Ascending aorta (tissue), 2 donors: ENCODE measurements at places on chromosomes 16 and 17. TPM values are rescaled to one million over a fixed set of nuclear protein-coding genes. Genes with fewer than 3 reads are reported as not detected.

Gene CD7
- total RNA-seq: 6.7 TPM

DNA sequence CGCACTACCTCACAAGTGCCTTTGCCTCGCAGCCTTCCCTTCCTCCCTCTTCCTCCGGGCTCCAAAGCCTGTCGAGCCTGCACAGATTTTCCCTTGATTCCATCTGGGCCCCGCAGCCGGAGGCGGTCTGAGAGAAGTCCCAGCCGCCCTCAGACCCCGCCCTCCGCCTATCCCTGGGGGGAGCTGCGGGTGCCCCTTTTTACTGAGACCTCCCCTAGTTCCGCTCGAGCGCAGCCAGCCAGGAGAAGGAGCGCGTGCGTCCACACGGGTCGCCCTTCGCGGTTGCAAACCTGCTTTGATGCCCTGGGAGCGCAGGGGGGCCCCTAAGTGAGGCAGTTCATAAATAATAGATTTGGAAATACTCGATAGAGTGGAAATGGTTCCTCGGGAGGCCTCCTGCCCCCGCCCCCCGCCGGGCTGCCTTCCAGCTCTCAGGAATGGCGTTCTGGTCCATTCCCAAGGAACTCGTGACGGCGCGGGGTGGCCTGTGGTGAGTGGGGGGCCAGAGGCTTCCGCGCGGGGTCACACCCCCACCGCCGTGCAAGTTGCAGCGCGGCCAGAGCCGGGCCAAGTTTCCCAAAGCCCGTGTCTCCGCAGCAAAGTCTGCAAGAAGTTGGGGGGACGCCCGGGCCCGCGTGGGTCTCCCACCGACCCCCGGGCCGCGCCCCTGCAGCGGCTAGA is 610 bp downstream of the C16orf74 start:
- no peak for DNase-seq
- H3K4me1 ChIP-seq: peaks cover 8% of the 10 kb centered on the region
- H3K4me3 ChIP-seq: peak overlapping the region; percentile 76
- peaks cover 7% of the 10 kb centered on the region for H3K27me3 ChIP-seq
- H3K27ac ChIP-seq: no peak overlapping the region

Gene LRRC75A
- total RNA-seq: 1.2 TPM

Gene PPP1R9B
- total RNA-seq: 63.5 TPM

GRCh38 chr17:13024016-13024415 is 6.2 kb upstream of the ELAC2 start:
- no peak overlapping the region for H3K4me3 ChIP-seq
- H3K36me3 ChIP-seq: no peaks in the 10 kb centered on the region
- no peak for DNase-seq
- no peak overlapping the region for H3K27ac ChIP-seq

- DNase-seq: no peak
- peaks cover 91% of the 10 kb centered on the region for H3K36me3 ChIP-seq
- H3K27ac ChIP-seq: no peak overlapping the region
- H3K4me3 ChIP-seq: no peak overlapping the region
- H3K27me3 ChIP-seq: no peaks in the 10 kb centered on the region
- H3K4me1 ChIP-seq: no peaks in the 10 kb centered on the region
Measured at GRCh38 chr17:17217995-17218394, 11.9 kb upstream of the PLD6 start.

Gene ZNF287
- 2.9 TPM for total RNA-seq

Gene DNASE1
- 51.2 TPM for total RNA-seq

DNA sequence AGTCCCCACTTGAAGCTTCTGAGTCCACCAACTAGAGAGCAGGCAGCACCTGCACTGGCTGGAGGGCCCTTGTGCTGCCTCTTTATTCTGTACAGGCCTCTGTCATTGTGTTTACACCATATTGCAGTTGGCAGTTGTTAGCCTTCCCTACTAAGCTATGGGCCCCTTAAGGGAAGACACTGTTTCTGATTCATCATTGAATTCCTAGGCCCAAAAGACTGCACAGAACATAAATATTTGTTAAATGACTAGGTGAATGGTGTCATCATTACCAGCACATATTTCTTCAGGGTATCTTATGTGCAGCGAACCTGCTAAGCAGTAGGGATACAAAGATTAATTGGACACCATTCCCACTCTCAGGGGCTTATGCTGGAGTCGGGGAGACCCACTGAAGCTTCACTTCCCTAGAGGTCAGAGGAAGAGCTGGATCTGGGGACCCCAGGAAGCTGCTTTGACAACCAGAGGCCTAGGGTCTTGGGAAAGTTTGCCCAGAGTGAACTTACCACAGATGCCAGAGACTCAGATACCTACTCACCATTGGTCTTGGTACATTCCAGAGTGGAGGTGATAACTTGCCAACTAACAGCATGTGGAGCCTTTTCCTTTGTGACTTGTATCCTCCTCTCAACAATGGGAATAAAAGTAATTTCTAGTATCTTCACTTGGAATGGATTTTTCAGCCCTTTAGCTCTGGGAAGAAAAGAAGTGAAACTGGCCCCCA is 28.7 kb upstream of the DDX52 start:
- H3K4me1 ChIP-seq: no peaks in the 10 kb centered on the region
- H3K36me3 ChIP-seq: no peaks in the 10 kb centered on the region

Gene COX10
- 6.4 TPM for total RNA-seq

Gene IL34
- 116 TPM for total RNA-seq

Gene CTF1
- total RNA-seq: 0.21 TPM

Gene ABHD15
- total RNA-seq: 11.0 TPM

Gene TPSG1
- total RNA-seq: not detected

GRCh38 chr16:54633943-54634362 is 296.7 kb upstream of the IRX5 start:
- no peaks in the 10 kb centered on the region for H3K36me3 ChIP-seq
- peaks cover 8% of the 10 kb centered on the region for H3K4me1 ChIP-seq
- H3K27me3 ChIP-seq: no peaks in the 10 kb centered on the region
- H3K4me3 ChIP-seq: no peak overlapping the region
